ENCODE measurements at places on chromosomes 7 and 10.

DNA sequence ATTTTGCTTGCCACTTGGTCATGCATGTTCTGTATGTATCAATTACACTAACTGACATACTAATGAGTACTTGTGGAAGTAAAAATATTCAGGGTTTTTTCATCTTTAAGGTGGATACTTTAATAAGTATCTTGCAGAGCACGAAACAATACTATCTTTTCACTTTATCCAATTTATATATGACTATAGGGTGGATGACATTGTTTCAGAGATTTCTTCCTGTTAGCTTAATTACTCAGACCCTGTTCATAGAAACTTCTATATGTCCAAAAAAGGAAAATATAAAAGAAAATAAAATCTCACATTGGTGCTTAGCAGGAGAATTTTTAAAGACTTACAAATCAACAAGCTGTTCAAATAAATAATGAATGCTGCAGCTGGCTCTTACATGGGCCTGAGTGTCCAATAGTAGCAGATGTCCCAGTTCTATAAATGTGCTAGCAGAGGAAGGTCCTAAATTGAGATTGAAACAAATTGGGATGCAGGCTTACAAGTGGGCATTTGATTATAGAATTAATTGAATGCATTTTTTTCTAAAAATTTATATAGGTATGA, 91.5 kb upstream of the THSD7A start:
- no peak for DNase-seq

DNA sequence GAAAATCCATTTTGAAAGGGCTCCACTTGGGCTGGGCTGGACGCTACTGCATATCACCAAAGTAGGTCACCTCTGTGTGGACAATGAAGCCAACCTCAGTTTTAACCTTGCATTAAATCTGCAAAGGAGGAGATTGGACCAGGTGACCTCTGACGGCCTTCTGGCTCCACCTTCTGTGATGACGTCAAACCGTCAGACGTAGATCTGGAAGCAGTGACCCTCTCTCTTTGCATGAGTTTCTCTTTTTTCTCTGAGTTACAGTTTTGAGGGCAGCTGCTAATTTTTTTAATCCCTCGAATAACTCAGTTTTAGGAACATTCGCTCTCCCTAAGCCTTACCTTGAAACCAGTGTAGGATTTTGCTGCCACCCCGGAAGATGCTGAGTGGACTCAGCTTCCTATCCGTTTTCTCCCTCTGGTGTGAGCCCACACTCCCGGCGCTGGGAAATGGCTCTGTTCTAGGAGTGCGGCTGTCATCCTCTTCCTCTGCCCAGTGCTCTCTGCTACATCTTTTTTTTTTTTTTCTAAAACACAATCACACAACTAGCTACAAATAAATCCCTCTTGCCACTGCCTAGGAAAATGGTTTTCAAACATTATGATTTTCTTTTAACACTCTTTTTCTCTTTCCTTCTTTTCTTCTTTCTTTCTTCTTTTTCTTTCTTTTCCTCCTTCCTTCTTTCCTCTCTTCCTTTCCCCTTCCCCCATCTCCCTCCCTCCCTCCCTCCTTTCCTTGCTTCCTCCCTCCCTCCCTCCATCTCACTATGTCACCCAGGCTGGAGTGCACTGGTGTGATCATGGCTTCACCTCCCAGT, 27.7 kb upstream of the NMT2 start:
- DNase-seq: no peak

- no peak for DNase-seq
Observed at GRCh38 chr7:150927157-150927955, 50.8 kb downstream of the KCNH2 start.

DNA sequence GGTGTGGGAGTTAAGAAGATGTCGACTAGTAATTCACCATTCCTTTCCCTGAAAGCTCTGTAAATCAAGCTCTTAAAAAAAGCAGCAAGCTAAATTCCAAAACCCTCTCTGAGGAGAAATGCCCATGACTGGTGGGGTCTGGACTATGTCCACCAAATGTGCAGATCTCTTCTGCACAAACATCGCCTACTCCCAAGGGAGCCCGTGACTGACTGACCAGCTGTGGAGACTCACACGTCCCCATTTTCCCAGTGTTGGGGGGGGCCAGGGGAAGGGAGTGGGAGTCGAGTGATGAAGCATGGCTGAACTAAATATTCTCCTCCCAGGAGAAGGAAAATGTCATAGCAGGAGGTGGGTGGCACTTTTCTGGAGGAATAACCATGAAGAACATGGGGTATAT, 164.1 kb upstream of the HPS1 start:
- no peak for DNase-seq

DNA sequence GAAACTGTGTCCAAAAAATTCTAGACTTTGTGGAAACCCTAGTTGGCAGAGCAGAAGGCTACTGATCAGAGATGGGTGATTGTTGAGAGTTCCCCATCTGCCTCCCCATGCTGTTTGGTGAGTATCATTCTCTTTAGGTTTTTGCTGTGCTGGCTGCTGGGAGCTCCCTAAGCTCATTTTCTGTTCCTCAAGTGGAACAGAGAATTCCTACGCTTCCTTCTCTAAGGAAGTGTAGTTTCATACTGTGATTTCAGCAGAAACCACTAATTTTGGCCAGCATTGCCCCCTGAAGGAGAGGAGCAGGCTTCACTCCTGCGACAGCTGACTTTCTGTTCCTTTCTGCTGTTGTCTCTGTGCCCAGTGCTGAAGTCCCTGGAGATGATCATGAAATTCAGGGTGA, 355.3 kb upstream of the NPVF start:
- DNase-seq: no peak

GRCh38 chr7:86972072-86972471, 87.4 kb downstream of the ELAPOR2 start:
- DNase-seq: no peak

DNA sequence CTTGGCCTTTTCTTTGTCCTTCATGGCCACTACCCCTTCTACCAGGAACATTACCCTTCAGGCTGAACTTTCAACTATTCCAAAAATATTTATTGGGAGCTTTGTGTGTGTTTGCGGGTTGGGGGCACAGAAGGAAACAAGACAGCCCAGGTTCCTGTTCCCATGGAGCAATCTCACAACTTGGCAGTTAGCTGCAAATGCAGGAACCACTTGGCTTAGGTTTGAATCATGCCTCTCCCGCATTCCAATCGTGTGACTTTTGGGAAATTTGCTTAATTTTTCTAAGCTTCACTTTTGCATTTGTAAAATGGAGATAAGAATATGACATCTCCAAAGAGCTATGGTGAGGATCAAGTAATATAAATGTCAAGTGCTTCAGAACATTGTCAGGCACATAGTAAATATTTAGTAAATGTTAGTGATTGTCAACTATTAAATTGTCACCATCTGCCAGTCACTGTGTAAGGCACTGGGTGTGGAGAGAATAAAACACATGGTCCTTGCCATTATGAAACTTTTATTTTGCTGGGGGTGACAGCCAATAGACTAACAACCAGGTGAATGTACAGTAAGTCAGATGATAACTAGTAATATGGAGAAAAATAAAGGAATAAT, 277.1 kb downstream of the SNX13 start:
- DNase-seq: no peak

- DNase-seq: no peak
Observed at GRCh38 chr7:144759653-144760052, 76.2 kb downstream of the TPK1 start.

DNA sequence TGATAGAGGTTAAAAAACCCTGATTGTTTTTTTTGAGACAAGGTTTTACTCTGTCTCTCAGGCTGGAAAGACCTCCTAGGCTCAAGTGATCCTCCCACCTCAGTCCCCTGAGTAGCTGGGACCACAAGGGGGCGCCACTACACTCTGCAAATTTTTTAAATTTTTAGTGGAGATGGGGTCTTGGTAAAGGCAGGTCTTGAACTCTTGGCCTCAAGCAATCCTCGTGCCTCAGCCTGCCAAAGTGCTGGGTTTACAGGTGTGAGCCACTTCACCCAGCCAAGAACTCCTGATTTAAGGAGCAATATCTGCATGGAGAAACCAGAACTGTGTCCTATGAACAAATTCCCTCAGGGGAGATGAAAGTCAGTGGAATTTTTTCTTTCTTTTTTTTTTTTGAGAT, 7.3 kb upstream of the KLHDC10 start:
- DNase-seq: peak; percentile 64

DNA sequence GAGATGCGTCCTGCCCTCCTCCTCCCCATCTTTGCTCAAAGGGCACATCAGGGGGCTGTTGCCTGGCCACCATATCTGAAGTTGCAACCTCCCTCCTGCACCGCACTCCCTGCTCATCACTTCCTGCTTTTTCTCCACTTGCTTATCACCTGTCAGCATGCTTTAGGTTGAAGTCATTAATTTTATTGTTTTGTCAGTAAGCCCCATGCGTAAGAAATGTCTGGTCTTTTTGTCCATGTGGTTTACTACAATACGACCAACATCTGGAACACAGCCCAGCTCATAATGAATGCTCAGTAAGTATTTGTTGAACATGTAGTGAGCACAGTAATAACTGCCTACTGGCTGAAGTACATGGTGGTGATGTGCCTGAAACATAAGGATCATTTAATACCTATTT, 71.6 kb upstream of the GJD4 start:
- DNase-seq: no peak

GRCh38 chr7:96899108-96899507, 106.2 kb upstream of the DLX6 start:
- DNase-seq: no peak

DNA sequence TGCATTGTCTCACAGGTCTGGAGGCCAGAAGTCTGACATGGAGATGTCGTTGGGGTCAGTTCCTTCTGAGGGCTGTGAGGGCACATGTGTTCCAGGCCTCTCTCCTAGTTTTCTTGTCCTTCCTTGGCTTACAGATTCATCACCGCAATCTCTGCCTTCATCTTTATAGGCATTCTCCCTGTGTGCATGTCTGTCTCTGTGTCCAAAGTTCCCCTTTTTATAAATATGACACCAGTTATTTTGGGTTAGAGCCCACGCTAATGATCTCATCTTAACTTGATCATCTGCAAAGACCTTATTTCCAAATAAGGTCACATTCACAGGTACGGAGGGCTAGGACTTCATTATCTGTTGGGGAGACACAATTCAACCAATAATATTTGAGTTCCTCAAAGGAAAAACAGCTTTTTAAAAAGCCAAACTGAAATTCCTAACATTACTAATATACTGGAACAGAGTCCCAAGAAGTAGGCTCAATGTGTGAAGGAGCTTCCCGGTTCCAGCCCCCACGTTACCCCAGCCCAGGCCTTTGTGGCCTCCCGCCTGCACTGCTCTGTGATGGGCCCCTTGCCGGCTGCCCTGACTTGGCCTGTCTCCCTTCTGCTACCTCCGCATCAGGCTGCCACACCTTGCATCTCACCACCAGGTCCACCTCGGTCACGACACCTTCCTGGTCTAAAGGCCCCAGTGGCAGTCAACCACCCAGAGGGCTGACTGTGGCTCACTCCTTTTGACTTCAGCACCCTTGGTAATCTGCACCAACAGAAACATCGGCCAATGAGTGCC, 142.7 kb downstream of the KCNMA1 start:
- no peak for DNase-seq

DNA sequence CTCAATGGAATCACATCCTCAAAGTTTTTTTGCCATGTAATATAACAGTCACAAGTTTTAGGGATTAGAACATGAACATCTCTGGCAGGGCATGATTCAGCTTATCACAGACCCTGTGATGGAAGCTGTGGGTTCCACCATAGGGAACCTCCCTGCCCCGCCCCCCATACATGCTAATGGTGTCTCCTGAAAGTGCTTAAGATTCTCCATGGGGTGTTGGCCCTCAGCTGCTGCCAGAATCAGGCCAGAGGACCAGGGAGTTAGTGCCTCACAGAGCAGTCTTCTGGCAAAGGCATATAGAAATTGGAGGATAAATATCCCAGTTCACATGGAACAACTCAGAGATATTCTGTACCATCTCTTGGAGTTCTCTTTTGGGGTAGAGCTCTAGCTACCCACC, 119.4 kb downstream of the RAB11FIP2 start:
- no peak for DNase-seq

DNA sequence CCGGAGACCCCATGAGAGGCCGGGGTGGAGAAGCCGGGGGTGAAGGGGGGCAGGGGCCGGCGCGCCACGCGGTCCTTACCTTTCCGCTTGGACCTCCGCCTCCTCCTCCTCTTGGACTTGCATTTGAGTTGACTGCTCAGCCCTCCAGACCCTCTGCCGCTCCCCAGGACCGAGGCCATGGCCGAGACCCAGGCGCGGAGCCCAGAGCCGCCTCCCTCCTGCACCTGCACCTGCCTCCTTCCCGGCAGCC, 428 bp downstream of the ADARB2 start:
- no peak for DNase-seq

DNA sequence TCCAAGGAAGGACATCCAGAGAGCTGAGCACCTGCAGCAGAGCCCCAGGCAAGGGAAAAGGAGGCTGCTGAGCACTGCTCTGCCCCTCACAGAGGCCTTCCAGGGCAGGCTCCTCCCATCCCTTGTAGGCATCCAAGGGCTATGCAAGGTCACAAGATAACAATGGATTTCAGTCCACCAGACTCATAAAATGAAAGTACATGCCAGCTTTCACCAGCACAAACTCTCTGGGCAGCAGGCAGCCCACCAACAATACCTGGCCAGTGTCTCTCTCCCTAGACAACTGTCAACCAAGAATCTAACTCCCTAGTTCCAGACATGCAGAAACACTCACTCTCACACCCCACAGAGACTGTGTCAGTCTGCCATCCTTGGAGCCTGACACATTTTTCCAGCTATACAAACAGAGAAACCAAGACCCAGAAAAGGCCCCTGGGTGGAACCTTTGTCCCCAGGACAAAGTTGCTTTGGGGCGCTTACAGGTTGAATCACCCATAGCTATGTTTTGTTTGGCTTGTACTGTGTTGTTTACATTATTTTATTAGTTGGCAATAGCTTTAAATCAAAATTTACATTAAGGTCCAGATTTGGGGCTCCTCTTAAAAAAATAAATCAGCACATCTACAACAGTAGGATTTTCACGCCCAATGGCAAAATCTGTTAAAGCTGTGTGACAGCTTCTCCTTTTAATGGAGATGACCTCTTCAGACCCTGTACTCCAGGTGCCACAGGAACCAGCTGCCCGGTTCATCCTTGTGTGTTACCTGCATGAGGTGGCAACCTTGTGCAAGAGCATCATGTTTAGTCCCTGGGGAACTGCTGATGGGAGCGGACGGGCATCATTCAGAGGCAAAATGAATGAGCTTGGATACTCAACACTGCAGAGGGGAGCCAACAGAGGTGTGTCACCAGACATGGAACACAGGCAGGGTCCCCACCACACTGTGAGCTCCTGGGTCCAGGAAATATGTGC, 5.2 kb downstream of the GRID1 start:
- no peak for DNase-seq

- no peak for DNase-seq
Observed at GRCh38 chr10:60463746-60464145, 74.1 kb upstream of the ANK3 start.

DNA sequence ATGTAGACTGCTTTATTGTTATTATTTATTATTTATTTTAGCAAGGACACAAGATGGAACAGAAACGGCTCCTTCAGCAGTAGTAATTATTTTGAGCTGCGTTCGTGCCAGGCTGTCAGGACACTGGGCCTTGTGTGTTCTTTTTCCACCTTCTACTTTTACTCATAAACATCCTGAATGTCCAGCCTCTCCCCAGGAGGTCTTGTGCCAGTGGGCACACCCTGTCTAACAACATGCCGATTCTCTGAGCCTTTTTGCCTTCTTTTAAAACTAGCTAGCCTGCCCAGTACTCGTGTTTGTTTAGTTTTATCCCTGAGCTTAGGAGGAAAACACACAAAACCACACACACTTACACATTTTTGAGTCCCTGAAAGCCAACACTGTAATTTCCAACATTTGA, 1.2 kb downstream of the SCIN start:
- no peak for DNase-seq
